GM18507 (cell line): ENCODE measurements at places on chromosomes 2 and 18.

GRCh38 chr2:200130762-200131166 lies 175.4 kb downstream of the MAIP1 start:
- no peak for DNase-seq

DNA sequence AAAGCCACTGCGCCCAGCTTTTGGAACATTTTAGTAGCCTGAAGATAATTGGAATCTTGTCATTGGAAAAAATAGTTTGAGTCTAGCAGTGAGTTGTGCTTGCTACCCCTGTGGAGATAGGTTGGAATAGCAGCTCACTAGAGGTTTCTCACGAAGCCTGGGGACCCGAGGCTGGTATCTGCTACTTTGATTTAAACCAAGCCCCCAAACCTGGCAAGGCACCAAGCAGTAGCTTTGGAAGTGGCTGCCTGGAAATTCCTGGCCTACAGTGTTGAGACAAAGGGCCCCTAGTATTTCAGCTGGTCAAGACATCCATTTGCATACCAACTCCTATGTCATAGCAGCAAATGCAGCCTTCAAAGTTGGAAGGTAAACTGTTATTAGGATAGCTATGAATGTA lies 42.1 kb downstream of the NOP58 start:
- DNase-seq, result no peak

GRCh38 chr2:128178650-128179460 lies 87.9 kb downstream of the UGGT1 start:
- no peak for DNase-seq

DNA sequence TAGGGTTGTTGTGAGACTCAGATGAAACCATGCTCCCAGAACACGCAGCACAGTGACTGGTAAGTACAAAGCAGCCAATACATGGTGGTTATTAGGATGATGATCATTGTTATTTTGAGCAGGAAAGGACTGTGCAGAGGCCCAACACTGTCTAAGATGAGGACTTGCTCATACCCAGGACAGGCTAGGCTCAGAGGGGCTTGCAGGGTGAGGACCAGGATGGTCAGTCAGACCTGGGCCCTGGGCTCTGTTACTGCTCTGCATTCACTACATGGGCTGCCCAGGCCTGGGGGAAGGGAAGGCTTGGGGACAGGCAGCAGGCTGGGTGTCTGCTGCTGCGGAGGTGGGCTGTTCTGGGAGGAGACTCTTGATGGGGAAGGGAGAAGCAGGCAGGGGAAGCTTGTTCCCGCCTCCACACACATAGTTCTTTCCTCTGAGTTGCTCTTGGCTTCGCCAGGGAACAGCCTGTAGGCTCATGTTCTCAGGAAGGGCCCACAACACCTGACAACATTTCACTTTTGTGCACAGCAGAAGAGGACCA lies 17.5 kb downstream of the CAPN13 start:
- DNase-seq, result no peak

GRCh38 chr2:237968048-237968862 lies 1.4 kb downstream of the UBE2F start:
- peak; percentile 46 for DNase-seq

DNA sequence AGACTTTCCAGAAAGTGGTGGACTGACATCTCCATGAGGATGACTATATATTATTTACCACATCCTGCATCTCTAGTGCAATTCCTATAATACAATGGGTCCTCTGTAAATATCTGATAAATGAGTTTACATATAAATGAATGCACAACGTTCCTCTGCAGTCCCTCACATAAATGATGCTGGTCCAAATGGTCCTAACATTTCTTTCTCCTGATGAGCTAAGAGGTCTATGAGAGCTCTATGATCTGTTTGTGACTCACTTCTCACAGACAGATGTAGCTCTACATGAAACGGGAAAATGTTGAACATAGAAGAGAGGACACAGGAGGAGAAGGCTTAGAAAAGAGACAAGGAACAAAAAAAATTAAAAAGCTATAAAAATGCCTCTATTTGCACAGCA lies 201.2 kb upstream of the PIK3C3 start:
- DNase-seq, result no peak

DNA sequence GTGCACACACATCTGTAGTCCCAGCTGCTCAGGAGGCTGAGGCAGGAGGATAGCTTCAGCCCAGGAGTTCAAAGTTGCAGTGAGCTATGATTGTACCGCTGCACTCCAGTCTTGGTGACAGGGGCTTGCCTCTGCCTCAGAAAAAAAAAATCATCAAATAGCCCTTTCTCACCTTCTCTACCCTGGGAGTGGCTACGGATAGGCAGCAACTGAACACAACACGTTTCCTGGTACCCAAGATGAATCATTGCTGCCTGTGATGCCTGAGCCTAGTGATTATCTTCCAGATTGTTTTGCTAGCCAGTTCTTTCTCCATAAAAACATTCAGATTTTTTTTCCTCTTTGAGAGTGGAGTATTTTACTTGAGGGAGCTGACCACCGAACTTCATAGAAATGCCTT lies 13.5 kb downstream of the INPP4A start:
- no peak for DNase-seq

DNA sequence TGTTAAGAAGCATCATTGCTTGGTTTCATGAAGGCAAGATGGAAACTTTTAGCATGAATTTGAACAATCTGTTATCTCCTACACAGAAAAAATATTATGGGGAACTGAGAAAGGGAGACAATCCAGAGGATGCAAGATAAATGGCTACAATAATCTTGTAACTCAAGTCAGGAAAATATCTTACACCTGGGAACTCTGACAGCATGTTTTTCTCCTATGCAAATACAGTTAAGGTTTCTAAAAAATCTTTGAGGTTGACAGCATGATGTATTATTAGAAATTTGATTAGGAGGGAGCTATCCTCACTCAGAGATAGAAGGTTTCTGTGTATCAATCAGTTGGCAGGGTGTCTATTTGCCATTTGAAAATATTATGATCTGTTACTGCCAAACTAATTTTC lies 75.6 kb downstream of the GPD2 start:
- no peak for DNase-seq

DNA sequence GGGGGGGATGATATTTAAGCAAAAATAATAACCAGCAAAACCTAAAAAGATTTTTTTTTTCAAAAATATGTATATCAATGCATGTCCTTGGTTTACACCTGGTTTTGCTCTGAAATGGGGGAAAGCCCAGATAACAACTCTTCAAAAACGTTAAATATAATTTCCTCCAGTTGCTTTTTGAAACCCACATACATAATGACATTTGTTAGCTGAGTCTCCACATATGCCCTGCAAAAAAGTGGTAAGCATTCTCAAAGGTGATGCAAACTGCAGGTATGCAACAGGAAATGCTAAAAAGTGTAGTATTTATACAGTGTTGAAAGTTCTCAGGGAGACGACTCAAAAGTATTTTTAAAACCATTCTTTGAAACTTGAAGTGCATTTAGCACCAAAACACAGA lies 258.6 kb downstream of the ZEB2 start:
- no peak for DNase-seq

GRCh38 chr2:221467610-221468009 lies 104.5 kb downstream of the EPHA4 start:
- DNase-seq, result no peak

DNA sequence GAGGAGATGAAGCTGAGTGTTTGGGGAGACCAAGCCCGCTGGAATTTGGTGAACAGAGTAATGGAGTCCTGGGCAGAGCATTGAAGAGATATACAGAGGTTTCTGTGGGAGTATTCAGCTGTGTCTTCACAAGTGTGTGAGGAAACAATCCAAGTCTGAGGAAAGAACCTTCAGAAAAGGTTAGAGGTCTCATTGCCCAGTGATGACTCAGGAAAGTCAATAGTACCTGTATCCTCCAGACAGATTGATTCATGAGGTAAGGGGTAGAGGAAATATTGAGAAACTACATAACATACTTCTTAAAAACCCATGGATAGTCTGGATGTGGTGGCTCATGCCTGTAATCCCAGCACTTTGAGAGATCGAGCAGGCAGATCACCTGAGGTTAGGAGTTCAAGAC lies 392.3 kb downstream of the GALNT13 start:
- no peak for DNase-seq
